ENCODE measurements at places on chromosomes 7 and 10.

DNA sequence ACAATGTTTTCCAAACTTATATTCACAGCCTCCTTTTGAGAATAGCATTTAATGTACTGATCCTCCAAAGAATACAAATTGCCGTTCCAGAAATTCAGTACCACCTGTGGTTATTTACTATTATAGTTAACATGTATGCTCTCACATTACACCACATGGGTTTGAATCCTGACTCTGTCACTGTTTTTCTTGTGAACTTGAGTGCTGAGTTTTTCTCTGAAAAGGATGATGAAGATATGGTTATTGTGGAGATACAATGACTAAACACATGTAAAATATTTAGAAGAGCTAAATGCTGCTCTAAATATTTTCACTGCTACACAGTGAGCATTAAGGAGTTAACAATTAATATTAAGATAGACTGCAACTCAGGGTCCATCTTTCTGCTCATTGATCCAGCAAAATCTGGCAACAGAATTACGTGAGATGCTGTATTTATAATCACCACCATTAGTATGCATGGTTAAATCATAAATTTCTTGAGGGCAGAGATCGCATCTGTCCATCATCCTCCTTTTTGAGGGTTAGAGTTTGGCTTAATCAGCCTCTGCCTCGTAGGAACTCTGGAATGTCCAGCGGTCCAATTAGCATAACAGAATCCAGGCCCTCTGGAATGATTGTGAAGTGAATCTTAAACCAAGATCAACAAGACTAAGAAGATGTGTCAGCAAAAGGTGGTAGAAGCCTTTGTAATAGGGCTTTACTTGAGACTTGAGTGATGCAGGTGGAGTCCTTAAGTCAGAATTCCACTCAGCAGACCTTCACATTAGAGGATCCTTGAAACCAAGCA, 152.8 kb downstream of the MACC1 start:
- no peak for DNase-seq

- DNase-seq = no peak
These were observed 168.9 kb downstream of the CDC14C start for GRCh38 chr7:49093218-49093617.

DNA sequence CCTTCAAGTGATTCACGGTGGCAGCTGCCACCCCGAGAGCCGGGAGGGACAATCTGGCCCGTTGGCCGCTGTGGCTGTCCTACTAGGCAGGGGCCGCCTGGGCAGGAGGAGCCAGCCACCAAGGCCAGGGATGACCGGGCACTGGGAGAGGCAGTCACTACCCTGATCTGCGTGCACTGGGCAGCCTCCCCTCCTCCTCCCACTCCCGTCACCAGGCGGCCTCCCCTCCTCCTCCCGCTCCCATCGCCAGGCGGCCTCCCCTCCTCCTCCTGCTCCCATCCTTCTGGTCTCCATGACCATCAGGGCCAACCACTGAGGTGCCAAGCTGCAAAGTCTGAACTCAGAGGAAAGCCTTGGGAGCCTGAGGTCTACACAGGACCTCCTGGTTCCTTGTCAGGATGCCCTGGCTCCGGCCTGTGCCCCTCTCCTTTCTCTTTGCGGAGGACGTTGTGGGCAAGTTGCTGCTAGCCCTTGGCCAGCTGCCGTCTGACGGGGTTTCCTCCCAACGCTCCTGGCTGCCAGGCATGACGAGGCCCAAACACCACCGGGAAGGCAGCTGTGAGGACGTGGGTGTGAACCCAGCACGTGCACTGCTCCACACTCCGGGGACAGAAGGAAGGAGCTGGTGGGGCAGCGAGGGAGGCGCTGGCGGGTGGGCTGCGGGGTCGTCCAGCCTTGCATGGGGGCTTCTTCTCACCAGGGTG, 131.1 kb downstream of the WDR37 start:
- no peak for DNase-seq

DNA sequence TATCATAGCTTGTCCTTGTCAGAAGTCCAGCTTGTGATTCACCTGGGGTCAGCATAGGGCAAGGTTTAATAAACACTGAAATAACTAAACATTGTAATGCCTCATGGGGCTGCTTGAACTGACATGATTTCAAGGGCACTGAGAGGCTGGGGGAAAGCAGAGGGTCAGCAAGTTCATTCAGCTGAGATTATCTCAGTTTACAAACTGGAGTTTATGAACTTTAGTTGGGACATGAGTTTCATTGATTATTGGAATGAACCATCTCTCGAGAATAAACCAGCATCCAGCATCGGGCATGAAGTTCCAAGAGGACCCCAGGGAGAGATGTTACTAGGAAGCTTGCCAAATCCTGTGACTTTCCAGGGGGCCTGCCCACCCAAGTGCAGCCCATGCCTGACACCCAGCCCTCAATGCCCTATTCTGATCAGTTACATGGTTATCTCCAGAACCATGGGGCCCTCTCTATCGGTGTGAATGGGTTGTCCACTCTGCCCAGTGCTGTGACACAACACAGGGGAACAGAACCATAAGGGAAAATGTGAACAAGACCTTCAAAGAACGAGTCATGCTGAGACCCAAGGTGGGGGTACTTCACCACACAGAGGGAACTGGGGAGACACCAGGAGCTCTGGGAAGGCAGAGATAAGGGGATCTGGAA, 7.9 kb upstream of the CYP3A7 start:
- no peak for DNase-seq

DNA sequence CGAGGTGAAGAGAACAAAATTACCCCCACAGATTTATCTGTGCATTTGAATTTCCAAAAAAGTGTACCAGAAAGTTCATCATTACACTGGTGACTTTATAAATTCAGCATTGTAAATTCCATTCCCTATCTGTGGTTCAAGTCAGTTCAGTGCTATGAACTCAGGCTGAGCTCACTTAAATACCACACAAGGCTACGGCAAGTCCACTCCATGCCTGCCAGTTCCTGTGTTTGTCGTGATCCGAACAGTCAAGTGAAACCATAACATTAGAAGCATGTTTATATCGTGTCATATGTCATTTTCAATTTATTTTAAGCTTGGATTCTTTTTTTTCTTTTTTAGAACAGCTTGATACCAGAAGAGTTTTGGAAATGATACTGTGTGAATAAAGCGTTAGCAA, 14.8 kb downstream of the MBL2 start:
- DNase-seq = no peak

DNA sequence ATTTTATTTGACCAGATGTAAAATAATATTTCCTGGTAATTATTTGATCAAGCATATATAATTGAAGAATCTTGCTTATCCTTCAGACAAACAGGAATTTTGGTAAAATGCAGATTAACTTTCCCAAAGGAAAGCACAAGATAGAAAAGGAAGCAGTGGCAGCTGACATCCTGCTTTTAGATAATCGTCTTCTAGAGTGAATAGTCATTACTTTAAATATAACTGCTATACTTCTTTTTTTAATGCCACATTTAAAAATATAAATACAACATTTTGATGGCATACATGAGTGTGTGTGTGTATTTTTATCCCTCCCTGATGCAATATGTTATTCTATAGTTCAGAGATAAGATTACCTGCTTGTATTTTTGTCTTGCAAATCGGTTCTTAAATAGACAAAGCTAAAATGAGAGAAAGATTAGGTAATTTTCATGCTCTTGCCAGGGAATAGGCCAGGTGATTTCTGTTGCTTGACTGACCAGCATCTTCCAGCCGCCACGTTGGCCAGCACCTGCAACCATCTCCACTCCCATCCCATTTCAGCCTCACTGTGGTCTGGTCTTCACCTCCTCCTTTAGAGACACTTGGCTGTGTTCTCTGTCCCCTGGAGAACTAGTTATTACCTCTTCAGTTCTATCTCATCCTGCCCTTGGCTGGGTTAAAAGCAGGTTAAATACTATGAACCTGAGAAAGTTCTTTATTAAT, 58.1 kb downstream of the MDFIC start:
- no peak for DNase-seq

GRCh38 chr10:35127289-35127891, 744 bp downstream of the CREM start:
- DNase-seq = peak; percentile 61

- DNase-seq = peak; percentile 2
These were observed 139.3 kb upstream of the HDAC9 start for GRCh38 chr7:18356191-18356645.
